CD4-positive, alpha-beta T cell treated with Interleukin-12 subunit alpha and Interleukin-12 subunit beta, for 1 hour (primary cell): ENCODE measurements at places on chromosomes 7 and 10.

- no peak for DNase-seq
Measured at GRCh38 chr7:2108071-2108455, 124.7 kb downstream of the MAD1L1 start.

DNA sequence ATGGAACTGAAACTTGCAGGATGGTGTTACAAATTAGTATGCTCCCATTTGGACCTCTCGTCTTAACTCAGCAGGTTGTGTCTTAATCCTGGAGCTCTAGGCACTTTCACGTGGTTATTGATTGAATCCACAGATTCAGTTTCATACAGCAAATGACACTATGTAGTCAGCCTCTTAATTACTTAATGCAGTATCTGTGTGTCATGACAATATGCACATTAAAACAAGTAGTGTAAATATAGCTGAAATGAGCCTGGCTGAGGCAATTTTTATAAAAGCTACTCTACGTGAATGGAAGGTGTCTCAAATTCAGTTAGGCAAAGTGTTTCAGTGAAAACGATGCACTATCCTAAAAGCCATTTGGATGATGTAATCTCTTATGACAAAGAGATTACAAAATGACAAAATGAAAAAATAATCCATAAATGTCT, 86.8 kb downstream of the CD36 start:
- DNase-seq = no peak

DNA sequence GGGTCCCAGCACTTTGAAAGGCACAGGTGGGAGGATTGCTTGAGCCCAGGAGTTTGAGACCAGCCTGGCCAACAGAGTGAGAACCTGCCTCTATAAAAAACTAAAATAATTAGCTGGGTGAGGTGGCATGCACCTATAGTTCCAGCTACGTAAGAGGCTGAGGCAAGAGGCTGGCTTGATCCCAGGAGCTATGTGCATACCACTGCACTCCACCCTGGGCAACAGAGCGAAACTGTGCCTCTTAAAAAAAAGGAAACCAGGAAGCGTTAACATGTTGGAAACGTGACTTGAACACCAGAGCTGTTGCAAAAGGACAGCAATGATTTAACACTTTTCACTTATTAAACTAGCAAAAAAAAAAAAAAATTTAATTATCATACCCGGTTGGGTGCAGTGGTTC, 12.6 kb downstream of the BAZ1B start:
- DNase-seq = no peak

DNA sequence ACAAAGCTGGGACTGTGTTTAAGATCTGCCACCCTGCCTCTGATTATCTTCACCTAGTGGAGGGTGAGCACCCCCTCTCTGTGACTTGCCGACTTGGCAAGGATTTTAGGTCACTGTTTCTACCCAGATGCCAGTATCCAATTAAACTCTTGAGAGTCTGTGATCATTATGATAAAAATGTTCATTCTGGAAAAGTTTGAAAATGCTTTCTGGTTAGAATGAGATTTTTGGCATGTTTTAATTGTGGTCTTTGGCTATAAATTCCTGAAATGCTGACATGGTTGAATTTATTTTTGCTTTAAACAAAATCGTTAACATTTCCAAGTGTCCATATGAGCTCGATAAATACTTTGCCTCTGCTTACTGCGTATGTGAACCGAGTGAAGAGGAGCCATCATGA, 221.4 kb downstream of the BICC1 start:
- no peak for DNase-seq

DNA sequence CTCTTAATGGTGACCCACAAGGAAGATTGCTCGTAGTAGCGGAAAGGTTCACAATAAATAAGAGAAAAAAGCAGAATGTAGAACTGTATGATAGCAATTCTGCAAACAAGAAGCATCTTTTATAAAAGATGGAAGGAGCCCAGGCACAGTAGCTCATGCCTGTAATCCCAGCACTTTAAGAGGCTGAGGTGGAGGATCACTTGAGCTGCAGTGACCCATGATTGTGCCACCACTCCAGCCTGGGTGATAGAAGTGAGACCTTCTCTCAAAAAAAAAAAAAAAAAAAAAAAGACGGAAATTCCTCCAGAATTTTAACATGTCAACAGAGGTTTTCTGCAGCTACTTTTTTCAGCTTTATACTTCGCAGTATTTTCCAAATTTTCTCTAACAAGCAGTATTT, 13.2 kb downstream of the GATAD1 start:
- DNase-seq = no peak

DNA sequence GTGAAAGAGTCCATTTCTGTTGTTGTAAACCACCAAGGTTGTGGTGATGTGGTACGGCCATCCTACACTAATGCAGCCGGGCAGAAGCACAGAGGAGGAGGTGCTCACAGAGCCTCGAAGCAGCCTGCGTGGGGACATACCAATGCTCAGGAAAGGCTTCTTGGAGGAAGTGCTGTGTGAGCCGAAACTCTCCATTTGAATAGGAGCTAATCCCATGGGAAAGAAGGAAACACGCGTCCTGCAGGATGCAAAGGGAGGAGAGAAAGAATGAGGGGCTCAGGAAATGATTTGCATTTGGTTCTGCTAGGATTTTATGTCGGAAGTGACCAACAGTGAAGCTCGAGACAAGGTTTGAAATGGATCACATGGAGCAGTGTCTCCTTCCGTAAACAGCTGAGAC, 477.9 kb upstream of the ANKRD30A start:
- DNase-seq = no peak

DNA sequence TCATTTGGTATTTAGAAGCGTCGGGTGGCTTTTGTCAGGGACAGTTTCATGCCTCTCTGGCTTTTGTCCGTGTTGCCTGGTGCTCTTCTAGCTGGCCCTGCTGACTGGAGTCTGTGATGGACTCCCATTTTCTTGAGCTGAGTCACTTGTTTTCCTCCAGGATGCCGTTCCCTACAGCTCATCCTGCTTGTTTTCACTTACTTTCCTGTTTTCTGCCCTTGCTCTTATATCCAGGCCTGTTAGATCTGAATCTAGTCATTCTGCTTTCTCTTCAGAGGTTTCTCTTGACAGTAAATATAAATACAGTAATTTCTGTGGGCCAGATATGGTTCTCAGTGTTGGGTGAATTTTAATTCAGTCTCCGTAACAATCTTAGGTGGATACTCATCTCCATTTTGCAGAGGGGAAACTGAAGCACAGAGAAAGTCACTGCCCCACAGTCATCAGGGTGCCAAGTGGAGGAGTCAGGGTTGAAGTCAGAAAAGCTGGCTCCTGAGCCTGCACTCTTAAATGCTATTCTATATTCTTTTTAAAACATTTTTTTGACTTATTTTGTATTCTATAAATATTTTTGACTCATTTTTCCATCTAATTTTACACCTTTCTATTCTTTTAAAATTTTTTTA, 85.4 kb downstream of the CCNY start:
- DNase-seq = no peak

DNA sequence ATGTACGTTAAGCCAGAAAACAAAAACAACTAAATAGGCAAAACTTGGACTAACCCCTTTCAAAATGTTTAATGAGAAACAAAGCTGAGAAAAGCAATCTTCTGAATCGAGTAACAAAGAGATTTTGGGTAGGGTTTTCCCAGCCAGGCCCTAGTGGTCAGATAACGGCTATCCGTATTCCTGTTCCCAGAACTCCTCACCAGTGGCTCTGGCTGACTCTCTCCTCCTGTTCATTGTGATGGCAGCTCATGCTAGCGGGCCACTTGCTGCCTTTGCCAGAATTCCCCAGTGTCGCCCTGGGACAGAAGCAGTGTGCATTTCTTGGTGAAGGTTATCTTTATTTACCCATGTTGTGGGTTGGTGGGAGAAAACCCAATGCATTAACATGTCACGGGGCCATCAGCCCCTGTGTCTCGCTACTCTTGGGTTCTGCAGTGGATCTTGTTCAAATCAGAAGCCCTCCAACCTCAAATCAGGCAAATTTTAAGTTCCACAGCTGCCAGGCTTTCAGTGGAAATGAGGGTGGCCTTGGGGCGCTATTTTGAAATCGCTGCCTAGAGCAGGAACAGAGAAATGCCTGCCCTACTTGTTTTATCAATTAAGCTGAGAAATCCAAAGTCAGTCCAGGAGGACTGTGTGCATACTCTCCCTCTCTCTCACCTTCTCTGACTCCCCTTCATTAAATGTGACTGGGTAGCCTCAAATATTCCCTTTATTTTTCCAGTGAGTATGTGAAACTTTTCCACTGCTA, 164.5 kb upstream of the NPVF start:
- DNase-seq = no peak
